ENCODE measurements at places on chromosomes 2 and 18. TPM values are rescaled to one million over a fixed set of nuclear protein-coding genes. Genes with fewer than 3 reads are reported as not detected.

TRIM54 gene
- total RNA-seq = 46.8 TPM

RFX8 gene
- 2.7 TPM for total RNA-seq

CXXC1 gene
- 109 TPM for total RNA-seq

FBXO15 gene
- total RNA-seq = 20.8 TPM

LOXHD1 gene
- total RNA-seq = 11.3 TPM

- peaks cover 5% of the 10 kb centered on the region for H3K4me1 ChIP-seq
- H3K36me3 ChIP-seq = no peaks in the 10 kb centered on the region
Measured at GRCh38 chr18:32328379-32328778, 138.5 kb downstream of the MEP1B start.

DNA sequence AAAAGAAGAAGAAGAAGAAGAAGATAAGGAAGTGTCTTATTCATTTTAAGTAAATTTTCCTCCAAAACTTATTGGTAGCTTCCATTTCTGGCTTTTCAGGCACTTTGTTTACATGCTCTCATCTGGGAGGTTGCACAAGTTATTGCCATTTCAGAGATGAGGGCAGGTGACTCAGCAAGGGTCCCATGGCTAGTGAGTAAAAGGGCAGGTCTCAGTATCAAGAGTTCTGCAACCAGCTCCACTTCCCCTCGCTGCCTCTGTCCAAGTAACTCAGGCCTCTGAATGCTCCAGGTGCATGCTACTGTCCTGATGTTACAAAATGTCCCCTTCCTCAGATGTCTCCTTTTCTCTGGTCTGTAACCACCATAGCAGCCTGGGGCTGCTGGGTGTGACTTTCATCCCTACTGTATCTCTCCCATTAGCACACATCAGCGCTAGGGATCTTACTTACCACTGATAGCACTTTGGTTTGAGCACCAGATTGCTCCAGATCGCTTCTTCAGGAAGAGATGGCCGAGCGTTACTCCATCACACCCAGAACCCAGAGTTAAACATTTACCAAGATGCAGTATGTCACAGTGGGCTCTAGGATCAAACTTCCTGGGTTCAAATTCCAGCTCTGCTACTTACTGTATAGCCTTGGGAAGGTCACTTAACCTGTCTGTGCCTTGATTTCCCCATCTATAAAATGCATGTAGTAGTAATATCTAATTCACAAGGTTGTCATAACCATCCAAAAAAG, 57.4 kb upstream of the LAPTM4A start:
- H3K36me3 ChIP-seq = no peaks in the 10 kb centered on the region
- no peak overlapping the region for H3K4me3 ChIP-seq
- no peaks in the 10 kb centered on the region for H3K4me1 ChIP-seq
- H3K27ac ChIP-seq = no peak overlapping the region

GRCh38 chr2:129929321-129930290, 49.9 kb upstream of the RAB6C start:
- DNase-seq = peak; percentile 60
- no peaks in the 10 kb centered on the region for H3K27me3 ChIP-seq

GRCh38 chr2:63506320-63506719, 82.0 kb downstream of the WDPCP start:
- H3K36me3 ChIP-seq = no peaks in the 10 kb centered on the region
- H3K4me1 ChIP-seq = no peaks in the 10 kb centered on the region
- H3K27ac ChIP-seq = no peak overlapping the region
- no peak for DNase-seq
- no peaks in the 10 kb centered on the region for H3K27me3 ChIP-seq
- no peak overlapping the region for H3K4me3 ChIP-seq

DNA sequence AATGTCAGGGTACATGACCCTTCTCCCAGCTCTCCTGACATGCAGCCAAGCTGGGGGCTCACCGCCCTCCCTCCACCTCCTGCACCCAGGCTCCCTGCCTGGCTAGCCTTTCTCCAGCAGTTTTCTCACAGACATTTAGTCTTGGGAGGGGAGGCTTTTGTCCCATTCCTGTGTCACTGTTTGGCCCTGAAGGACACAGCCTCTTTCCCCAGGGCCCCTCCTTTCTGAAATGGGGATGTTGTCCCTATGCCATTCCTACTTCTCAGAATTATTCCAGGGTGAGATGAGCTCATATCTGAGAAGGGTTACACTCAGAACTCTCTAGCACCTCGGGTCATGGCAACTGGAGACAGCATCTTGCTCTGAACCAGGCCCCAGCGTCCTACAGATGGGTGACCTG, 47.3 kb upstream of the MRPL33 start:
- no peaks in the 10 kb centered on the region for H3K27me3 ChIP-seq
- no peak overlapping the region for H3K4me3 ChIP-seq
- H3K27ac ChIP-seq = peak overlapping the region; percentile 93
- DNase-seq = no peak
- H3K36me3 ChIP-seq = no peaks in the 10 kb centered on the region

DNA sequence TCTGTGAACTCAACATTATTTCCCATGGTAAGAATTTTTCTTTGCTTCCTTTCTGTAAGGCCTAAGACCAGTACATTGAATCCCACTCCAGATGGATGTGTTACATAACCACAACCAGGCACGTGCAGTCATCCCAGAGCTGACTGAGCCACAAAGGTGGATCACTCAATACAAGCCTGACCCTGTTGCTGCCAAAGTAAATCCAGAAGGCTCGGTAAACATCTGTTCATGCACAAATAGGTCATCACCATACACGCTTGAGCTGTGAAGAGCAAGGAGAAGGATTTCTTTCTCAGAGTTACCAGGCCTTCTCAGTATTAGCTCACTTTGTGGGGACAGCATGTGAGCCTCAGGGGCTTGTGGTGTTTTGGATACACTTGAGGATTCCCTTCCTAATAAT, 791.4 kb upstream of the FANCL start:
- H3K4me1 ChIP-seq = no peaks in the 10 kb centered on the region
- H3K4me3 ChIP-seq = no peak overlapping the region
- no peak for DNase-seq
- H3K36me3 ChIP-seq = no peaks in the 10 kb centered on the region

DNA sequence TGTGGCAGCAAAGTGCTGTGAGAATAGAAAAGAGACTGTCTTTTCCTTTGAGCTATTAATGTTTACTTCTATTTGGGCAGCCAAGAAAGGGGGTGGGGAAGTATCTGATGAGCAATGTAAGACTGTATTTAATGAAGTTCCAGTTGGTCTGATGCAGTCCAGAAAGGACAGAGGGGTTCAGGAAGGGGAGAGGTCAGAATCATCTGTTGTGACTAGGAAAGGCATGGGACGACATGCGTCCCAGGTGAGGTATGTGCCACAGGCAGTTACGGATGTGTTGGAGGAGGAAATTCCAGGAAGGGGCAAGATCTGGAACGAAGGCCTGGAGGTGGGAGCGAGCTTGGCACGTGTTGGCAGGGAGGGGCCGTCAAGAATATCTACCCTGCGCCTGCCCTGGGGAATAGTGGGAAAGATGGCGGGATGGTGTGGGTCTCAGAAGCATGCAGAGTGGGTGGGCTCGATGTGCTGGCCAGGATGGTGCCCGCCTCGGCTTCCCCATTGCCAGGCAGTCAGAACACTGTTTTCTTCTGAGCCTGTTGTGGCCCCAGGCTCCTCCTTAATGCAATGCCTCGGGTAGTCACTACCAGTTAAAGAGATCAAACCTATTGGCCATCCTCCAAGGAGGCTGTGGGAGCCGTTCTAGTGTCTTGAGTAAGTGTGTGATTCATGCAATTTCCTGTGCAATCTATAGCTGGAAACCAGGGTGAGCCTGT, 57.8 kb upstream of the TXNDC2 start:
- H3K4me1 ChIP-seq = peaks cover 22% of the 10 kb centered on the region
- no peak overlapping the region for H3K27ac ChIP-seq
- DNase-seq = peak; percentile 55
- no peaks in the 10 kb centered on the region for H3K36me3 ChIP-seq
- H3K27me3 ChIP-seq = no peaks in the 10 kb centered on the region

DNA sequence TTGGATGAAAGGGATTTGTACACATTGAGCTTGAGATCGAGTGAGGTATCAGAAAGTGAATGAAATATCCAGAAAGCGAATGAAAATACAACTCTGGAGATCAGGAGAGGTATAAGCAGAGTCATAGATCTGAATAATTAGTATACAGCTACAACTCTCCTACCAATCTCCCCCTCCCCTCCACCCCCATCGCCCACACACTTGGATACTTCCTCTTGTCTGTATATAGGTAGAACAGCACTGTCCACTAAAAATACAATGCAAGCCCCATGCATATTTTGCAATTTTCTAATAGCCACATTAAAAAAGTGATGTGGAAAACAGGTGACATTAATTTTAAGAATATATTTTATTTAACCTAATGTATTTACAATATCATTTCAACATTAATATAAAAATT, 23.7 kb upstream of the WIPF1 start:
- H3K36me3 ChIP-seq = no peaks in the 10 kb centered on the region
- H3K4me3 ChIP-seq = no peak overlapping the region
- DNase-seq = no peak
- no peaks in the 10 kb centered on the region for H3K27me3 ChIP-seq
- no peak overlapping the region for H3K27ac ChIP-seq

- H3K27ac ChIP-seq = no peak overlapping the region
- no peaks in the 10 kb centered on the region for H3K36me3 ChIP-seq
- no peak for DNase-seq
- no peaks in the 10 kb centered on the region for H3K27me3 ChIP-seq
- H3K4me1 ChIP-seq = no peaks in the 10 kb centered on the region
- H3K4me3 ChIP-seq = no peak overlapping the region
Measured at GRCh38 chr2:26574066-26574899, 66.9 kb downstream of the CIB4 start.

DNA sequence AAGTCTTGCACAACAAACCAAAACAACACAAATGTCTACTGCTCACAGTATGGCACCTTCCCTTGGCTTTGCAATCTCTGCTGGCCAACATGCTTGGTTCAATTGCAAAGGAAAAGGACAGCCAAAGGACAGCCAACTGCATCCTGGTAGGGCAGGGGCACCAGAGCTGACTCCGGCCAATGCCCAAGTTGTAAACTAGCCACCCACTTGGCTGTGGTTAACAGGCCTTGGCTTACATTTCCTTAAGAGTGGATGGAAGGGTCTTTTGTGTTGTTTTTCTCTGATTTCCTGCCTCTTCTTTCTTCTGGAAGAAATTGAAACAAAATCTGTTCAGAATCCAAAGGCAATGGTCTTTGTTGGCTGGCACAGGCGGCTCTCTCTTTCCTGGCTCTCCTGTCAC, 119.1 kb upstream of the TRIB2 start:
- H3K4me3 ChIP-seq = no peak overlapping the region
- no peaks in the 10 kb centered on the region for H3K36me3 ChIP-seq
- no peaks in the 10 kb centered on the region for H3K27me3 ChIP-seq
- H3K27ac ChIP-seq = no peak overlapping the region

DNA sequence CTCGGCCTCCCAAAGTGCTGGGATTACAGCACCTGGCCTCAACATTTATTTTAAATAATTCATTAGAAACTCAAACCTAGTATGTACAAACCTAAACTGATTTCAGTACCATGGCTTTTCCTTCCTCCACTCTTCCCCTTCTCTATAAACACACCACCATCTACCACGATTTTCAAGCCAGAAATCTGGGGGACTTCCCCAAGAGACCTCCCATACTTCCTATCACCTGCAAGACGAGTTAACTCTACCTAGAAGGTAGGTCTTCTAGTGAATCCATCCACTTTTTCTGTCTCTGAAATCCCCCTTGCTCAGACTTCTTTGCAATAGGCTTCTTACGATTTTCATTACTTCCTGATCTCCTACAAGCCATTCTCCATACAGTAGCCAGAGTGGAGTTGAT, 7.7 kb upstream of the FAM117B start:
- no peak overlapping the region for H3K4me3 ChIP-seq
- no peak for DNase-seq
- no peaks in the 10 kb centered on the region for H3K36me3 ChIP-seq

GRCh38 chr2:136297994-136298393, 180.0 kb upstream of the CXCR4 start:
- no peak overlapping the region for H3K27ac ChIP-seq
- H3K27me3 ChIP-seq = no peaks in the 10 kb centered on the region
- DNase-seq = no peak
- no peak overlapping the region for H3K4me3 ChIP-seq
- H3K4me1 ChIP-seq = no peaks in the 10 kb centered on the region
- no peaks in the 10 kb centered on the region for H3K36me3 ChIP-seq

DNA sequence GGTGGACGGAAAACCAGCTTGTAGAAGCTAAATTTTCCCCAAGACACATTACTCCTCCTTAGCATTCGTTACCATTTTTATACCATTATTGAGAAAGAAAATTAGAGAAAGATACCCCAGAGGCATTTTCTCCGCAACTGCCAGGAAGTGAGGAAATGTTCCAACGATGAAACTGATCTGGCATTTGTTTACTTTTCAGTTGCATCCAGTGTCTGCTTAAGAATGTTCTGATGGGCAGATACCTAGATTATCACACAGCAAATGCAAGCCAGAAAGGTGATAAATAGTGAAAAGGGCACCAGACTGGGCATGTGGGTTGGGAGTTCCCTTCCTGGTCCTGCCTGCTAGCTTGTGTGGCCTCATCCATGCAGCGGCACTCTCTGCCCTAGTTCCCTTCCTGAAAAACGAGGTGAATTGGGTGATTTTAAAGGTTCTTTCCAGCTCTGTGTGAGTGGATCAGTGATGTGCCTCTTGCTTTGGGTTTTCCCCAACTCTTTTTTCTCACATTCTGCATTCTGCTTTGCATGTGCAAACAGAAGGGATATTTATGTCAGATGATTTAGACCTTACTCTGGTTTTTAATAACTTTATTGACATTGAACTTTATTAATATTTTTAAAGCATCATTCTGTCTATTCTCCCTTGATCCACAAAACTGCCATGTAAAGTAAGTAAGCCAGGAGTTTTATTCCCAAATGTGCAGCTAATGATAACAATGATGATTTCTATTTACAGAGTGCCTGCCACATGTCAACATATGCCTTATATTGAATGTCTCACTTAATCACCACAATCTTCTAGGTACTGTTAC, 139.6 kb downstream of the INSIG2 start:
- no peaks in the 10 kb centered on the region for H3K27me3 ChIP-seq
- DNase-seq = no peak
- no peaks in the 10 kb centered on the region for H3K4me1 ChIP-seq
- no peak overlapping the region for H3K27ac ChIP-seq
- H3K36me3 ChIP-seq = no peaks in the 10 kb centered on the region

GRCh38 chr18:27609221-27609620, 424.1 kb upstream of the CHST9 start:
- DNase-seq = no peak
- H3K4me1 ChIP-seq = no peaks in the 10 kb centered on the region
- no peaks in the 10 kb centered on the region for H3K36me3 ChIP-seq
- no peaks in the 10 kb centered on the region for H3K27me3 ChIP-seq
- no peak overlapping the region for H3K4me3 ChIP-seq

- H3K4me3 ChIP-seq = no peak overlapping the region
- no peaks in the 10 kb centered on the region for H3K36me3 ChIP-seq
- peaks cover 37% of the 10 kb centered on the region for H3K4me1 ChIP-seq
- peak; percentile 67 for DNase-seq
- H3K27me3 ChIP-seq = no peaks in the 10 kb centered on the region
Measured at GRCh38 chr2:241137276-241138190, 11.7 kb downstream of the PASK start.

- H3K27ac ChIP-seq = no peak overlapping the region
- H3K27me3 ChIP-seq = no peaks in the 10 kb centered on the region
- no peaks in the 10 kb centered on the region for H3K36me3 ChIP-seq
- H3K4me1 ChIP-seq = no peaks in the 10 kb centered on the region
- DNase-seq = peak; percentile 16
Measured at GRCh38 chr2:178008636-178009289, 63.8 kb downstream of the PDE11A start.

- DNase-seq = no peak
- no peaks in the 10 kb centered on the region for H3K36me3 ChIP-seq
- no peak overlapping the region for H3K27ac ChIP-seq
- no peaks in the 10 kb centered on the region for H3K27me3 ChIP-seq
- peaks cover 7% of the 10 kb centered on the region for H3K4me1 ChIP-seq
Measured at GRCh38 chr2:227335713-227336112, 10.7 kb downstream of the MFF start.

Measured in testis (tissue), 5 donors.